T-helper 9 cell (primary cell): ENCODE measurements at places on chromosomes 4 and X.

DNA sequence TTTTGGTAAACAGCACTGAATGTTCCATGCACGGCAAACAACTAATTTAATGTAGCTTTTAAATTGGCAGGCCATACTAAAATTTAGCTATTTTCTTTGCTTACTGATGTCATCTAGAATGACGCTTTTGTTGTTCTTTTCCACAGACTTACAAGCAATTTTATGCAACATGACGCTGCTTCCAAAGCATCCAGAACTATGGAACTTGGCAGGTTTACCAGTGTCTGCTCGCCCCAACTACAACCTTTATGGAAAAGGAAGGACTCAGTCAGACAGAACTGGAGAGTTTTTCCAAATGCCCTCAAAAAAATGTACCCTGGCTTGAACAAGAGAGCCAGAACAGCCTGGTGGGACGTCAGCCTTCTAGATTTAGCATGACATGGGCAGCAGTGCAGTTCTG lies 58.7 kb downstream of the ANOS1 start:
- DNase-seq = no peak

GRCh38 chr4:535181-535923 lies 36.3 kb downstream of the PIGG start:
- DNase-seq = no peak

GRCh38 chr4:26785810-26786209 lies 74.8 kb upstream of the STIM2 start:
- no peak for DNase-seq

DNA sequence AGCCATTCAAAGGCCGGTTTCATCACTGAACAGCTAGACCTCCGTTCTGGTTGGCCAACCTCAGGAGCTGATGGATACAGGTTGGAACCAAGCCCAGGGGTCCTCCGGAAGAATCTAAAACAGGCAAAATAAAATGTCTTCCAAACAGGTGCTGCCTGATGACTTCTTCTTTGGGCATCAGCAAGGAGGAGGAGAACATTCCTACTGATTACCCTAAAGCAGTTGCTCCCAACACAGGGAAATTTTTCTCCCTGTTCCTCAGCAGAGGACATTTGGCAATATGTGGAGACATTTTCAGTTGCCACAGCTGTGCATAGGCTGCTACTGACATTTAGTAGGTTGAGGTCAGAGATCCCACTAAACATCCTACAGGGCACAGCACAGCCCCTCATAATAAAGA lies 319.3 kb upstream of the PPARGC1A start:
- DNase-seq = no peak
